Renal cortex interstitium (tissue), 15 donors: ENCODE measurements at places on chromosomes 6 and 20. TPM values are rescaled to one million over a fixed set of nuclear protein-coding genes. Genes with fewer than 3 reads are reported as not detected.

Gene FOXA2
- polyA plus RNA-seq: 0.07 TPM

Gene MYT1
- polyA plus RNA-seq: 0.55 TPM

Gene PPARD
- polyA plus RNA-seq: 23.9 TPM

Gene LY6G6F
- polyA plus RNA-seq: 0.73 TPM

Gene CENPW
- 35.0 TPM for polyA plus RNA-seq

Gene KHDC1L
- polyA plus RNA-seq: 1.0 TPM

Gene SLC17A4
- 2.5 TPM for polyA plus RNA-seq

Gene SLC32A1
- polyA plus RNA-seq: 1.4 TPM

Gene KHDC1
- polyA plus RNA-seq: 7.9 TPM

Gene SLPI
- 0.34 TPM for polyA plus RNA-seq
